RPMI7951 (cell line): ENCODE measurements at places on chromosomes 3 and 15. TPM values are rescaled to one million over a fixed set of nuclear protein-coding genes. Genes with fewer than 3 reads are reported as not detected.

GRCh38 chr3:18666655-18667054, 241.5 kb upstream of the SATB1 start:
- no peak for DNase-seq

DNA sequence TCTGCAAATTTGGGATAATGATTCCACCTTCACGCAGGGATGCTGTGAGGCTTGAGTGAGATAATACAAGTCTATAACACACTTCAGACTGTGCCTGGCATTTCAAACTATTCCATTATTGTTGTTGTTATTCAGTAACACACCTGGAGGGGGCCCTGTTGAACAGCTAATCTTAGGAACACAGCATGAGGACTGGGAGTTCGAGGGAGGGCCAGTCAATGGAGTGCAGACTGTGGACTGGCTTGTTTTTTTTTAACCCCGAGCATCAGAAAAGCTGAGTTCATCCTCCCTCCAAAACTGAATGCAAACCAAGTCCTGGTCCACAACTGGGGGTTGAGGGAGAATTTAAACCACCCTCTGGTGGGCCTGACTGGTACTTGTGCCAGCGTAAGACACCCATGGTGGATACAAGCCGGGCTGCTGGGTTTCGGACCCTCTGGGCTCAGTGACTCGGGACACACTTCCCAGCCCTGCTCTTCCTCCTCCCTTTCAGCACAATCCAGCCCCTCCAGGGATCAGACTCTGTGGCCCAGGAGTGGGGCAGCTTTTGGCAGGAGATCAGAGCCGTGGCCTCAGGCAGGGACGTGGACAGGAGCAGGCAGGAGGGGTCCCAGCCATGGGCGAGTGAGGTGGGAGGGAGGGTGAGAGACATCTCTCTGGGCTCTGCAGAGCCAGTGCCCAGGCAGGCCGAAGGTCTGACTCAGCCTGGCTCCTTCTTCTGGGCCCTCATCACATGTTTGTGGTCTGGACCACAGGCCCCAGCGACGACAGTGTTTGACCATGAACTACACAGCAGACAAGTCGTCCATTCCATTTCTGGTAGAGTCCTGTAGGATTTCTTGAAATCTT, 36.3 kb upstream of the MEX3B start:
- DNase-seq, result peak; percentile 99

DNA sequence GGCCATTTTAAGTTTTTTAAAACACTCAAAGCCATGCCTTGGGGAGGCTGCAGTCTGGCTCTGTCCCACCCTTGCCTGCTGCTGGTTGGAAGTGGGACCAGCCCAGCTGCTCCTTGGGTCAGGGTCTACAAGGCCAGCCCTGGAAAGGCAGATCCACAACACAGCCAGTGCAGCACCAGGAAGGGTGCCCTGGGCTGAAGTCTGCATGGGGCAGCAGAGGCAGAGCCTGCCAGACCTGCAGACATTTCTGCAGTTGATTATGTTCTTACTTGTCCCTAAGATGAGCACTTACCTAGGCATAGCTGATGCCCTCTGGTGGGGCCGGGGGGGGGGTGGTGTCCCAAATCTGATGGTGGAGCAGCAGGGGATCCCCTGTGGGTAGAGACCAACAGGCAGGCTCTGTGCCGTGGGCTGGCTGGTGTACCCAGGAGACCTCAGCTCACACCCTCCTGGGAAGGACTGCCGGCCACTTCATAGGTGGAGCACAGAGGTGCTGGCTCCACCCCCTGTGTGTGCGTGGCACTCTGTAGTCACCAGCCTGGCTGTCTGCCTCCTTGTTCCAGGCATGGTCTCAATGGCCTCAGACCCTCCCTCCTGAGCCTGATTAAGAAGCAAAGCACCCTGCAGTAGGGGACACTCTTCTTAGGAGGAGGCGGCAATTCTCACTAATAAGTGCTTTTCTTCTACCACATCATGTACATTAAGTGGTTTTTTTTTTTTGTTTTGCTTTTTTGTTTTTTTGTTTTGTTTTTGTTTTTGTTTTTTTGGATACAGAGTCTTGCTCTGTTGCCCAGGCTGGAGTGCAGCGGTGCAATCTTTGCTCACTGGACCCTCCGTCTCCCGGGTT, 97.4 kb upstream of the KLF13 start:
- no peak for DNase-seq

DNA sequence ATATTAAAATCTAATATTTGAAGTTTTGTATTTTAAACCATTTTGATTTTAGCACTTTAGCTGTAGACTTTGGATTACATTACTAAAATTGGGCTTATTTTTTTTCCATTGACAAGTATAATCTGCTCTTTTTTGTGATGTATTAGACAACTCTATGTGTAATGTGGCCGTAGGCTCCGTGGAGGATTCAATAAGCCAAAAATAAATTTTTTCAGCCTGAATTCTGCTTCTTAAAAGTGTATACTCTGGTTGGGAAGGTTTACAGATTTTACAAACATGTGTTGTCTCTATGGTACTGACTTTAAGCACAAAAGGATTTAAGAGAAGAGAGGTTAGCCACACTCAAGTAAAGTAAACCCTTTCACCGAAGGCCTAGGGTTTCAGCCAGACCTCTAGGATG, 110.8 kb downstream of the PLCL2 start:
- no peak for DNase-seq

- no peak for DNase-seq
These were observed 339.9 kb downstream of the CHL1 start for GRCh38 chr3:536417-536813.

DNA sequence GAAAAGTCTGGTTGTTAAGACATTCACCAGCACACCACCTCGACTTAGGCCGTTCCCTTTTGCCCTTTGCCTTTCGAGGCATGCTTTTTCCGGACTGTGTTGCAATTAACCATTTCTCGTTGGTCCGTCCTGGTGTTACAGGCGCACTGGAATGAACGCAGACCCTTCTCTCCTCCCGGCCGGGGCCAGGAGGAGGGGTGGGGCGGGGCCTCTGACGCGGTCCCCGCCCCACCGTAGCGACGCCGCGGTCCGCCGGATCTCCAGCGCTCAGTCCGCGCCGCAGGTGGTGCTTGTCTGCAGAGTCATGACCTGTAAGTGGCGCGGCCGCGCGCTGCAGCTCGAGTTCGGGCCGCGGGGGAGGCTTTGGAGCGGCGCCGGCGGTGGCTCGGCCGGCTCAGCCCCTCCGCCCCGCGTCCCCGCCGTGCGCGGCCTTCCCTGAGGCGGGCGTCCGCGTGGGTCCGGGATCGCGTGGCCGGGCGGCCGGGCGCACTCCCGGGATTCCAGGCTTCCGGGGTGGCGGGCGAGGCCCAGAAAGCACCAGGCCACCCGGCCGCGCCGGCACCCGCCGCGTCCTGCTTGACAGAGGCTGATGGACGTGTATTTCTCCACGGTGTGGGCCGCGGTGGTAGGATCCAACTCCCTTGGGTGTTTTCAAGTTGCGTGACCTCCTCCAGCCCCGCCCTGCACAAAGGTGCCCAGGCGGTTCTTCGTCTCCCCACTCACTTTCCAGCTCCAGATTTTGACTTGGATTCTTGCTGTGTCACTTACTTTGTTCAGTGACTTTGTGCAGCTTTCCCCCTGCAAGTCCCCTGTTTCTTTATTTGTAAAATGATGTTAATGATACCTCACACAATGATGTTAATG, at the start of gene NIT2:
Gene NIT2 (plus strand): TSS at position 270 of the 864 bp plus-strand sequence. CDS start 35 bp downstream, at position 305.
- DNase-seq, result peak; percentile 82

DNA sequence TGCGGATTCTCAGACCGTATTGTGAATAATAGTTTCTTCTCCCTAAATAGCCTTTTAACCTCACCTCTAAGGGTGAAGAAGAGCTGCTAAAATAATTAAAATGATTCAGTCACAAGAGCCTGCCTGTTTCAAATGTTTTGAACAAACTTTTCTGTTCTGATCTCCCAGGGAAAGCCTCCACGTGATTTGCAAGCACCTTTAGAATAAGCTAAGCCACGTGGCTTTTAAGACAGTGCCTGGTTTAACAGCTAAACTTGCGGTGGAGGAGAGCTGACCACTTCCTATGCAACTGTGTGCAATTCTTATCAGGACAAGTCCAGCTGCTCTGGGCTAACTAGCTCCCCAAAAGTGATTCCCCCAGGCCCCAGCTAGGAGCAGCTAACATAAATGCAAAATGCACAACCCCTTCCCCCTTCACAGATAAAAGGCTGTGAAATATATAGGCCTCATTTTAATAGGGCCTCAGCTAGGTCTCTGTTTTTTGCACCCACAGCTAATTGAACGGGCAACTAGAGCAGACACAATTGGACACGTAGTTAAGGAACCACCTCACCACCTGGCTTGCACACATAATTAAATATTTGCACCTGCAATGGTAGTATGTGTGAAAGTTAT, 401.2 kb upstream of the NR2F2 start:
- DNase-seq, result peak; percentile 35

DNA sequence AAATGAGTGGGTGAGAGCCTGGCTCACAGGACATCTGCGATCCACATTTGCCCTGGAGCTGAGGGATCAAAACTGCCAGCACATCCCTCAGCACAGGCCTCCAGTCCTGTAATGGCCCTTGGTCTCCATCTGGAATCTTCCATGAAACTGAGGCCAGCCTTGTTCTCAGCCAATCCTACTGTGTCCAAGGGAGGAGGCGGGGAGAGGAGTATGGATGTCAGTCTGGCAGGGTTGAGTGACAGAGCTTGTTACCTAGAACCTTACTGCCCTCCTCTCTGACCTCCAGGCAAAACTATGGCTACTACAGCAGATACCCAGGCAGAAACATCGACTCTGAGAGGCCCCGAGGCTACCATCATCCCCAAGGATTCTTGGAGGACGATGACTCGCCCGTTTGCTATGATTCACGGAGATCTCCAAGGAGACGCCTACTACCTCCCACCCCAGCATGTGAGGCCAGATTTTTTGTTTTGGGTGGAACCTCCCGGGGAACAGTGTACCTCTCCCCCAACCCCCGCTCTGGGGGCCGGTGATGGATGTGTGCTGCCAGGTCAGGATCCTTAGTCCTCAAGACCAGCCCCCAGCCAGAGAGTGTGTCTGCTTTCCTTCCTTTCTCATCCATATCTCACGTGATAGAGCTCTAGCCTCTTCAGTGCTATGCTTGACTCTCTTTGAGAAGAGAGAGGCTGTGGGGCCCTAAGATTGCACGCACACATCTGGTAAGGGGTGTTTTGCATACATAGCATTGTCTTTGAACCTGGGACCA, 41.3 kb downstream of the CHDH start:
- DNase-seq, result peak; percentile 77

GRCh38 chr3:9295007-9295406, 45.6 kb upstream of the SRGAP3 start:
- no peak for DNase-seq

- DNase-seq, result peak; percentile 3
These were observed 38.7 kb downstream of the ROBO1 start for GRCh38 chr3:79729096-79729495.

DNA sequence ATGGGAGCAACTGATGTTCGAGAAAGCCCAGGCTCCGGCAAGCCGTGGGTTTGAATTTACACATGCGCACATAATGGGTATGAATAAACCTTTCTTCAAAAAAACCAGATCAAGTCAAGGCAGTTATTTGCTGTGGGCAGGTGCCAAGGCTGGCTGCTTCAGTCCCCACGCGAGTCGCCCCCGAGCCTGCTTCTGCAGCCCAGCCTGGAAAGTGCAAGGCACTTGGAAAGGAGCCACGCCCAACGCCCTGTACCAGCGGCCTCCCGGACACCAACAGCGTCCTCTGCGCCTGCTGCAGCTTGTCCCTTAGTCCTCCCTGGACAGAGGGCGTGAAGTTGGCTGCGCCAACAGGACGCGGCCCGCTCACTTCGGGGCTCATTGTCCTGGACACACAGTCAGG, 68.9 kb downstream of the KLF15 start:
- DNase-seq, result no peak

- no peak for DNase-seq
These were observed 6.1 kb upstream of the NR2E3 start for GRCh38 chr15:71804226-71804625.

GRCh38 chr3:37590328-37591079, 271.2 kb upstream of the CTDSPL start:
- DNase-seq, result peak; percentile 25

- DNase-seq, result peak; percentile 81
These were observed 43.5 kb downstream of the LPP start for GRCh38 chr3:188197388-188197847.

The GMPS gene
- 58.1 and 89.0 TPM in 2 replicates for total RNA-seq

The ATP13A5 gene
- not detected in 2 replicates for total RNA-seq

The LYZL4 gene
- 1.5 and 1.6 TPM in 2 replicates for total RNA-seq

The IL16 gene
- 0.96 and 1.4 TPM in 2 replicates for total RNA-seq

The GRIP2 gene
- total RNA-seq, result under 0.01 TPM in 1 of 2 replicates, not detected in the other
